ENCODE measurements at places on chromosomes 7 and 10. TPM values are rescaled to one million over a fixed set of nuclear protein-coding genes. Genes with fewer than 3 reads are reported as not detected.
A peak's percentile ranks its signal among the peaks of the same experiment; 100 is the strongest.

GRCh38 chr10:119700321-119700954 lies 25.4 kb upstream of the INPP5F start:
- no peaks in the 10 kb centered on the region for H3K36me3 ChIP-seq
- peak overlapping the region; percentile 88 for H3K4me3 ChIP-seq
- H3K27me3 ChIP-seq: no peaks in the 10 kb centered on the region
- H3K27ac ChIP-seq: peak overlapping the region; percentile 95
- H3K4me1 ChIP-seq: peaks cover 51% of the 10 kb centered on the region
- peak; percentile 67 for DNase-seq

DNA sequence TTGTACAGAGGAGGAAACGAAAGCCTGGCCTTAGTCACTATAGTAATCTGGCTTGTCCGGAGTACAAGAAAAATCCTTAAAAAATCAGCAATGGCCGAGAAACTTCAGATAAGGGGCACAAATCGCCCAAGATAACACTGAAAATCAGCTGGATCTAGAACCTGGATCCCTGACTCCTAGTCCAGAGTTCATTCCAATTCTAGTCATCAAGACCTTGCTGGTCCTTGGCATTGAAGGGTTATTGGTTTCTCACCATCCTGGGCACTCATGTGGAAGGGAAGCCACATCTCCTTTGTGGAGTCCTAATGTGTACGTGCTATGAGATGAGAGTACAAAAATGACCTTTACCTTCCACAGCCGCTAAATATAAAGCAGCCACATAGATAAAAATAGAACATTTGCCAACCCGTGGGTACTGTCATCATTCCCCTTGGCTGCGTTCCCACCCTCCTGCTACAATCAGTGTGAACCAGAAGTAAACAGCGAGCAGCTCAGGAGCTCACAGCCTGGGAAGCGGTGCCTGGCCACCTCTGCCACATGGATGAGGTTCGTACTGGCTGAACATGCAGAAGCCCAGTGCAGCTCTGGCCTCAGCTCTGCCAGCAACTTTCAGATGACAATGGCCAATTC lies 116.0 kb upstream of the PDLIM1 start:
- peaks cover 11% of the 10 kb centered on the region for H3K27me3 ChIP-seq
- no peaks in the 10 kb centered on the region for H3K4me1 ChIP-seq
- DNase-seq: no peak
- no peak overlapping the region for H3K27ac ChIP-seq

BET1 gene
- polyA plus RNA-seq: 26.3 TPM

- H3K36me3 ChIP-seq: no peaks in the 10 kb centered on the region
- H3K4me1 ChIP-seq: no peaks in the 10 kb centered on the region
- DNase-seq: no peak
- H3K27me3 ChIP-seq: peaks cover 7% of the 10 kb centered on the region
Observed at GRCh38 chr10:28459453-28460144, 73.3 kb upstream of the WAC start.

DNA sequence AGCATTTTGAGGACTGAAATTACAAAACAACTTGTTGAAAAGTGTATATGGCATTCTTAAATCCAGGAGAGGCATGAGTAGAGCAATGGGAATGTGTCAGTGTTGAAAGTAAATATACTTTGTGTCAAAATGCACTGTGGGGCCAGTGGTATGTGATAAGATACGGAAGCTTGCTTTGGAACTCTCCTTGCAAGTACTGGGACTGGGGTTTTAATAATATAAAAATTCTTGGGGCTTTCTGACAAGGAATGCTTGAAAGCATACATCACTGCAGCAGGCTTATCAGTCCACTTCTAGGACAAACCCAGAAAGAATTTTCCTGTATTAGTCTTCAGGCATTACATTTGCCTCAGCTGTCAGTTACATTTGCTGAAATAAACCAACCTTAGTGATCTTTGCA lies 472.8 kb upstream of the FZD8 start:
- no peaks in the 10 kb centered on the region for H3K36me3 ChIP-seq
- no peak overlapping the region for H3K27ac ChIP-seq
- no peak for DNase-seq
- no peaks in the 10 kb centered on the region for H3K4me1 ChIP-seq
- H3K4me3 ChIP-seq: no peak overlapping the region
- H3K27me3 ChIP-seq: no peaks in the 10 kb centered on the region

SGCE gene
- 12.2 TPM for polyA plus RNA-seq

CXCL12 gene
- polyA plus RNA-seq: not detected

DNA sequence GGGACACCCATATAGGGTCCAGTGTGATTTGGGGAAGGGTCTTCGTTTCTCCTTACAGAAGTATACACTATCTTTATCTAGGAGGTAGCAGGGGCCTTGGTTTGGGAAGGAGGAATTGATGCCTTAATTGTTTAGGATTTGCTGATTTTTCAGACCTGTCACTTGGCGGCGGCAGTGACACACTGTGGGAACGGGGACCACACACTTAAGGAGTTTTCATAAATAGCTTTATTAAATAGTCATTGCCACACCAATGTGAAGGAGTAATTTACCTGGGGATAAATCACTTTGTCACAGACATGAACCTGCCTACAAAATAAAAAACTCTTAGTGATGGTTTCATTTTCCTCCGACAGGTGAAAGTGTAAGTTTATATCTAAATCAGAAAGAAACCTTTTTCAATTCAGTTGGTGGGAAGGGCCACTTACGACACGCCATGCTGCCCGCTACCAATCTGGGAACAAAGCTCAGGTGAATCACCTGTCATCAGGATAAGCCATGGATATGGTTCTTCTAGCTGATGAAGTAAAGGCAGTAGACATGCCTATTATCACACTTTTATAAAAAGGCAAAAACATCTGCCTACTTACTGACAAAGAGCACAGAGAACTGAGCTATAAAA lies 12.3 kb upstream of the ENO4 start:
- peaks cover 2% of the 10 kb centered on the region for H3K4me1 ChIP-seq
- H3K27ac ChIP-seq: no peak overlapping the region
- no peaks in the 10 kb centered on the region for H3K36me3 ChIP-seq

STEAP1 gene
- polyA plus RNA-seq: not detected

Measured in naive B cell (primary cell).